ENCODE measurements at places on chromosomes 1 and 21. TPM values are rescaled to one million over a fixed set of nuclear protein-coding genes. Genes with fewer than 3 reads are reported as not detected.
A peak's percentile ranks its signal among the peaks of the same experiment; 100 is the strongest.

Gene DCST1
- total RNA-seq: not detected

Gene ADAM30
- not detected for total RNA-seq

Gene CYP4Z1
- not detected for total RNA-seq

Gene GALNT2
- total RNA-seq: 83.9 TPM

Gene A3GALT2
- not detected for total RNA-seq

Gene AADACL3
- not detected for total RNA-seq

Gene VASH2
- total RNA-seq: 0.20 TPM

DNA sequence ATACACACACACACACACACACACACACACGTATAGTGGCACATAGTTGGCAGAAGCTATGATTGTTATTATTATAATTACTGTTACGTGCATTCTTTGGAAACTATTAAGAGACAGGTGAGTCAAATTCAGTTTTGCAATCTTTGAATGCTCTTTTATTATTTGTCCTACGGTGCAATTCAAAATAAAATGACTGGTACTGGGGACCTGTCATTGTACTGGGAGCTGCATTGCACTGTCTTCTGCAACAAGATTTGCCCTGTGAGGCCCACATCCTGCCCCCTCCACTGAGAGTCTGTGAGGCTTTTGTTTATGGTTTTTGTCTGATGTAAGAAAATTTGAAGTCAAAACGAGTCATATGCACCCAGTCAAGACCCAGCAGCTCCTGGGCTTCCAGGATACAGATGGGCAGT lies 1.9 kb downstream of the LY9 start:
- peak; percentile 43 for DNase-seq

DNA sequence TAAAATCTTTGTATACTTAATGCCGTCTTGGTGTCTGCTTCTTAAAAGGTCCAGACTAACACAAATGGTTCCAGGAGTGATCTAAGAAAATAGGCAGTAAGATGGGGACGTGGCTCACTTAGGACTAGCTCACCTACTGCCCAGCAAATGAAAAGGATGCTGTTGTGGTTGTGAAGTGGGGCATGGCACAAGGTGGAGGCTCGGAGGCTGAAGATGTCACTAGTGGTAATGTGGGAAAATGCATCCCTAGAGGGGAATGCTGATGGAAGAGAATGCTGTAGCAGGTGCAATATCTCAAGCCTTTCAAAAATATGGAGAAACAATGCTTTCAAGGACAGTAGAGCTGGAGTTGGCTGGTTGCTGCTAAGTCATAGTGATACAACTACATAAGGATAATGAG lies 11.3 kb upstream of the UCK2 start:
- DNase-seq: no peak

DNA sequence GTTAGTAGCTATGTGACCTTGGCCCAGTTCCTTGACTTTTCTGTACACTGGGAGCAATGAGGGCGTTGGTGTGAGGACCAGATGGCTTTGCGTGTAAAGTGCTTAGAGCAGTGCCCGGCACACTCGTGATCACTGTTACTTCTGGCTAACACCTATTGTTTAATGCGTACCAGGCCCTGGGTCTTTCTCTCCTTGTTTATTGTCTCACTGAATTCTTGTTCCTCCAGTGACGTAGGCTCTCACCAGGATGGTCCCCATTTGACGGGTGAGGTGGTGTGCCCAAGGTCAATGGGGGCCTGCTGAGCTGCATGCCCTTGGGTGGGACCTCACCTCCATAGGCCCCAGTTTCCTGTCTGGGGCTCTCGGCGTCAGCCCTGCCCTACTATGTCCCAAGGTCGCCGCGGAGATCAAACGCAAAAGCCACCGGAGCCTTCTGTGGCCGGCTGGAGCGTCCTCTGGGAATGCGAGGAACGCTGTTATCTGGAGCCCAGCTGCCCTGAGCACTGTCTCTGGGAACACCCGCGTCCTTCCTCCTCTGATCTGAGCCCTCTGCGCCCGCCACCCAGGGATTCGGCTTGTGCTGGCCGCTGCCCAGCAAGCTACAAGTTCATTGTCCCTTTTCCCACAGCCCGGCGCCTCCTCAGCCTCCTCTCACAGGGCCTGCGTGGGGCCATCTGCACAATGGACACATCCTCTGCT lies 28.9 kb downstream of the ALPL start:
- no peak for DNase-seq

DNA sequence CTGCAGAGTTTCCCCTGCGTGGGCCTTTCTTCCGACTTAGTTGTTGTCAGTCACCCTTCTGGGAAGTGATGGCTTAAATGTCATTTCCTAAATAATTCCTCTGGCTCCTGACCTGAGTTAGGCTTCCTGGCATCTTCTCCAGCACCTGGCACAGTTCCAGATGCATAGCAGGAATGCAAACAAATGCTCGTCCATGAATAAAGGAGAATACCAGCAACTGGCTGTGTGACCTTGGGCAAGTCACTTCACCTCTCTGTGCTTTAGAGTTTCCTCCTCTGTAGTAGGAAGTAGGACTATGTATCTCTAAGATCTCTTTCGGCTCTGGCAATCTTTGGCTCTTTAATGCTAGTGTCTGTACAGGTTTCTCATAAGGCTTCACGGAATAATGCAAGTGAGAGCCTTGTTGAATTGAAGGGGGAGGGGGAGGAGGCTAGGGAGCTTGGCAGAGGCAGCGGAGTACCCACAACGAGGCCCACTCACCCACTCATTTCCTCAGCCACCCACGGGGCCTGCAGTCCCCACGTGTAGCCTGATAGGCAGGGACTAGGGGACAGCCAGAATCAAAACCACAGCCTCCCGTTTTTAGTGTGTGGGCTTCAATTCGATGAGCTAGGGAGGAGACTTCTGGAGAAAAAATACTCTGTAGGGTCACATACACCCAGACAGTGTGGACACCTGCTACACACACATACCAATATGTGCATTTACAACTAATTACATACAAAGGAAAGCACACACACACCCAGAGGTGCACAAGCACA lies 48.1 kb downstream of the TENT5C start:
- DNase-seq: no peak

DNA sequence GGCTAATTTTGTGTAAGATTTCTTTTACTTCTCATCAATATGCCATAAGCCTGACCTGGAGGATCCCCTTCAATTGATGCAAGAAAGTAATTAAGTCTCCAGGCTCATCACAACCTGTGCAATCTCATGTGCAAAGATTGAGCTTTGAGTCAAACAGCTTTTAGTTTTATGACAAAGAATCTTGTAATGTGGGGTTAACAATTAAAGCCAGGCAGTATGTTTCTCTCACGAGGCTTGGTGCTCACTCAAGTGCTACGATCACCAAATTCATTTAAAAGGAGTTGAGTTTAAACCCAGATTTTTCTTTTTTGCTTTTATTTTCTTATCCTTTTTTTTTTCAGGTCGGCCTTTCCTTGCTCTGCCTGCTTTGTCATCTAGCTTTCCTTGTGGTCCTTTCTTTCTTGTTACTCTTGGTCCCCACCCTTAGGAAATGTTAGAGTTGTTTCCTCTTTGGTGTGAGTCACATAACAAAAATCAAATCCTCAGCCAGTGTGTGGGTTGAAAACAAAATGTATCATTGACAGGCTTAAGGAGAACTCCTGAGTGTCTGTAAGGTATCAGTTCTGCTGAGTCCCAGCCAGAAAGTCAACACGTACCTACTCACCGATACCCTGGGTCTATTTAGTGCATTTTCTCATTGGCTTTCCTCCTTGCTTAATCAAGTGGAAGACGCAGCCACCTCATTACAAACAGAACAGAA lies 1037.2 kb downstream of the ADGRL2 start:
- no peak for DNase-seq

DNA sequence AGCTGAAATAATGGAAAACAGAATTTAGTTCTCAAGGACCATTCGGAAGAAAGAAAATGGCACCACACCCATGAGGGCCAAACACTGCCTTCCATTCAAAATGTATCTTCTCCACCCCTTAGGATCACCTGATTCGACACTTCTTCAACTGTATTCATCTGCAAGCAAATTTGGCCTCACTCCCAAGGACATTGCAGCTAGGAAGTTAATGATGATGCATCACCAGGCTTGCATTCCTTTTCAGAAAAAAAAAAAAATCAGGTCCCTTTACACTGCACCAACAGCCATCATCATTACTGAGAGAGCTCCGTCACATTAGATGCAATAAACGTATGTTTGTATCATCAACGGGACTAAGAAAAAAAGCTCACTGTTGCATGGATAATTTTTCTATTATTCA lies 368.3 kb downstream of the PCP4 start:
- DNase-seq: no peak

- no peak for DNase-seq
These were observed 4.8 kb downstream of the UBQLN4 start for GRCh38 chr1:156048663-156049258.

DNA sequence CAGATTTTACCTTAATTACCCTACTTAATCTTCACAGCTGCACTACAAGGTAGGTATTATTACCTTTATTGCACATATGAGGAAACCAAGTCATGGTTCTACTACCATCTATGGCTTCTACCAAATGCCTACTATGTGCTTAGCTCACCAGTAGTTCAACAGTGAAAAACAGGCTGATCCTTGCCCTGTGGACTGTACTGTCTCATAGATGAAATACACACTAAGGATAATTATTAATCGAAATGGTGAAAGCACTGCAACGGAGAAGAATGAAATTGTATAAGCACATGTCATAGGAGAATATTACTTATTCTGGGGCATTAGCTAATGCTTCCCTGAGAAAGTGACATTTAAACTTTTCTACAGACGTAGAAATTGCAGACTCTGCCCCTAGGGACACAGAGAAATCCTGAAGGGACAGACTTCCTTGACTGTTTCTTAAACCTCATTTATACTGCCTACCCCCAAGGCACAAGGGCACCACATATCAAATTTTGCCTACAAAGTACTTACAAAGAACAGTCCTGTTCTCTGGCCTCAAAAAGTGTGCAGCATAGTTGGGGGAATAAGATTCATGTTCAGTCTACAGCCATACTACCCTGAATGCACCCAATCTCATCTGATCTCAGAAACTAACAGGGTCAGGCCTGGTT lies 148.4 kb upstream of the ZC3H11B start:
- DNase-seq: no peak

GRCh38 chr1:84869720-84870119 lies 23.3 kb downstream of the LPAR3 start:
- DNase-seq: no peak

GRCh38 chr21:35071347-35071746 lies 22.2 kb upstream of the RUNX1 start:
- DNase-seq: no peak

DNA sequence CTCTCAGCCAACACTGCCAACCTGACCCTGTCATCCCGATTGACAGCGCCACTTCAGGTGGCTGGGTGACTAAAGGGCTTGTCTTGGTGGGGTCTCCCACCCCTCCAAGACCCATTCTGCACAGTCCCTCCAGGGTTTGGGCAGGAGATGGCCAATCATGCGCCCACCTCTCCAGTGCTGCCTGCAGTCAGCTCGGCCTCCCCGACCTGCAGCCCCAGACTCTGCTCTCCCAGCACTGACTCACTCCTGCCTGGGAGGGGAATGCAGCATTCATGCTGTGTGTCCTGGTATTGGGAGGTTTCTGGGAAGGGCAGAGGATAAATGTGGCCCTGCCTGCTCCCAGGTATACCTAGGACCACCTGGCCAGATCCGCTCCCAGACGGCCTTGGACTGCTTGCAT lies 9.7 kb downstream of the TMEM81 start:
- no peak for DNase-seq

- no peak for DNase-seq
These were observed 10.6 kb upstream of the SUMO3 start for GRCh38 chr21:44828362-44829056.

- no peak for DNase-seq
These were observed 75.0 kb downstream of the RWDD3 start for GRCh38 chr1:95309031-95309471.

- no peak for DNase-seq
These were observed 42.4 kb downstream of the CAMTA1 start for GRCh38 chr1:6827630-6828165.

DNA sequence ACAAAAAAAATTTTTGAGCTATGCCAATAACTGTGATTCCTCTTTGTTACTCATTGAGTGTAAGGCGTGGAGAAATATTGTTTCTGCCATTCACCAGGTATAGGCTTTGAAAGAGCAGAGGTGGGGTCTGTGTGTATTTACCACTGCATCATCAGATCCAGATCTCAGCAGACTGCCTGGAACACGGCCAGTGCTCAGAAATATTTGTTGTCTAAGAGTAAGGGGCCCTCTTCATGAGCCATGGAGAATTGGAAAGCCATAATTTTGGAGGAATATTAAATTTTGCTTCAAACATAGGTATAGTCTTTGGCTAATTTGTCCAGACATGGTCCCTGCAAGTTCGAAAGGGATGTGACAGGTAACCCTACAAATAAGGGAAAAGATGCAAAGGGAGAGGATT lies 231.3 kb upstream of the IRF2BP2 start:
- no peak for DNase-seq

DNA sequence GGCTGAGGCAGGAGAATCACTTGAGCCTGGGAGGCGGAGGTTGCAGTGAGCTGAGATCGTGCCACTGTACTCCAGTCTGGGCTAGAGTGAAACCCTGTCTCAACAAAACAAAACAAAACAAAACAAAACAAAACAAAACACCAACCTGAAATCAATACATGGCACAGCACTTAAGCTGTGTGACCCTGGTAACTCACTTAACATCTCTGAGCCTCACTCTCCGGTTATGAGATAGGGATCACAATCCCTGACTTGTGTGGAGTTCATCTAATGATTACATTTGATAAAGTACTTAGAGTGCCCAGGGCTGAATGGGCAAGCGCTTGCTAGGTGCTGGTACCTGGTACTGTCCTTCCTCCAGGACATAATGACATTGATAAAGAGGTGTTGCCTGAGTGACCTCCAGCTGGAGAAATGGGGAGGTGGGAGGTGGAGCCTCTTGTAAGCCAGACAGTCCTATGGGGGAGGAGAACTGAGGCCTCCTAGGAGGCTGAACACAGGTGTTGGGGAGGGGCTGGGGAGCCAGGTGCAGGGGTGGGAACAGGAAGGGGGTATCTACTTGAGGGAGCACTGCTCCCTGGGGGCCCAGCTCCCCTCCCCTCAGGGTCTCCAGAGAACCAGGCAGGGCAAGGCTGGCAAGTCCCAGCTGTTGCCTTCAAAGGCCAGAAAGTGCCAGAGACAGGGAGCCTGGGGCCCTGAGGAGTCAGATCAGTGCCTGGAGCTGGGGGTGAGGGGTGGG lies 17.9 kb downstream of the FOXO6 start:
- no peak for DNase-seq

- DNase-seq: no peak
These were observed 201.6 kb upstream of the NEGR1 start for GRCh38 chr1:72483846-72484357.

- DNase-seq: no peak
These were observed 4.8 kb downstream of the LCE1D start for GRCh38 chr1:152801333-152801732.

DNA sequence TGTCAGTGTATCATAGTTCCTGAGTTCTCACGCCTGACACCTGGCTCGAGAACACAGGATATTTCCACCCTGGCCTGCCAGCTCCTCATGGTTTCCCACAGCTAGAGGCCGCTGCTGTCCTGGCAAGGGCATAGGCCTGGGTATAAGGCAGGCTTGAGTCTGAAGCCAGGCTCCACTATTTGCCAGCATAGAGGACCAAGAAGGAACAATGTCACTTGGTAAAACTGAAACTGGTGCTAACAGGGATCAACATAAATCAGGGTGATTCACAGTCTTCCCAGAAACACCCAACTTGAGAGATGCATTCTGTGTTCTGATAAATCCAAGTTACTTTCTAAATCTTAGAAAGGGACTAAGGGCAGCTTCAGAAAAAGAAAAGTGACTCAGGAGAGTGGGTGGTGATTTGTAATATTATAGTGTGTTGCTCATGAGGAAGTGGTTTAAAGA lies 6.9 kb upstream of the S100A2 start:
- no peak for DNase-seq

All from activated T-cell treated with anti-CD3 and anti-CD28 coated beads, Interleukin-2, amount 50 U/mL, for 4 hours (primary cell).